ENCODE measurements at places on chromosomes 16 and 17. TPM values are rescaled to one million over a fixed set of nuclear protein-coding genes. Genes with fewer than 3 reads are reported as not detected.

OSBPL7 gene
- total RNA-seq: 9.6 TPM

ZNF768 gene
- total RNA-seq: 42.9 TPM

BCAR1 gene
- 76.5 TPM for total RNA-seq

GPR179 gene
- 0.02 TPM for total RNA-seq

TP53TG3C gene
- total RNA-seq: 0.17 TPM

CCL4L2 gene
- total RNA-seq: not detected

PCGF2 gene
- 65.4 TPM for total RNA-seq

CLEC18B gene
- total RNA-seq: 0.33 TPM

ARHGDIG gene
- 2.9 TPM for total RNA-seq

SOX8 gene
- 1.5 TPM for total RNA-seq

WNT9B gene
- not detected for total RNA-seq

AKAP1 gene
- total RNA-seq: 56.3 TPM

SOX15 gene
- total RNA-seq: 0.36 TPM

ERI2 gene
- total RNA-seq: 16.3 TPM

TMC5 gene
- 8.0 TPM for total RNA-seq

KARS1 gene
- total RNA-seq: 178 TPM

CFDP1 gene
- total RNA-seq: 50.8 TPM

NPIPB9 gene
- total RNA-seq: 1.8 TPM

KRTAP1-5 gene
- total RNA-seq: not detected

LYZL6 gene
- total RNA-seq: not detected

VMO1 gene
- total RNA-seq: 1.3 TPM

ABCC11 gene
- total RNA-seq: 0.13 TPM

CKLF gene
- 69.8 TPM for total RNA-seq

ZFHX3 gene
- 6.9 TPM for total RNA-seq
